ENCODE measurements at places on chromosomes 7 and 10.

DNA sequence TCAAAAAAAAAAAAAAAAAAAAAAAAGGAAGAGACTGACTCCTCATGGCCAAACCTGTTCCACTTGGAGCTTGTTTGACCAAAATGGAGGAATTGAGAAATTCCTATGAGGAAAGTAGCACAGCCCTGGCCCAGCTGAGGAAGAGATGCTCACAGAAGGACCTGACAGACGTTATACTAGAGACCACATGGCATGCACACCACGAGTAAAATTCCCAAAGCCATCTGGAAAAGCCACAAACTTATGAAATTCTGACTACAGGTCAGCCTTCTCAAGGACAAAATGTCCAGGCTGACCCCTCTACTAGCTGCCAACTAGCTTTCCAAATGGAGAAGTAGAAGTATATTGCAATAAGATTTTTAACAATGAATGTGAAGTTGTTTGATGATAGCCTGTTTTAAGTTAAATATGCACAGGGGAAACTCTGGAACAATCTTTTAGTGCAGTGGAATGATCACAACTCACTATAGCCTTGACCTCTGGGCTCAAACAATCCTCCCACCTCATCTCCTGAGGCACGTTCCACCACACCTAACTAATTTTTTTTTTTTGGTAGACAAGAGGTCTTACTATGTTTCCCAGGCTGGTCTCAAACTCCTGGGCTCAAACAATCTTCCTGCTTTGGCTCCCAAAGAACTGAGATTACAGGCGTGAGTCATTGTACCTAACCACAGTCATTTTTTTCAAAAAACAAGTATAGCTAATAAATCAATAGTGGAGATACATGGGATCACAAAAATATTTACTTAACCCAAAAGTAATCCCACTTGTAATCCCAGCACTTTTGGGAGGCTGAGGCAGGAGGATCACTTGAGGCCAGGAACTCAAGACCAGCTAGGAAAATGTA is 75.7 kb downstream of the AKR1D1 start:
- DNase-seq: no peak

DNA sequence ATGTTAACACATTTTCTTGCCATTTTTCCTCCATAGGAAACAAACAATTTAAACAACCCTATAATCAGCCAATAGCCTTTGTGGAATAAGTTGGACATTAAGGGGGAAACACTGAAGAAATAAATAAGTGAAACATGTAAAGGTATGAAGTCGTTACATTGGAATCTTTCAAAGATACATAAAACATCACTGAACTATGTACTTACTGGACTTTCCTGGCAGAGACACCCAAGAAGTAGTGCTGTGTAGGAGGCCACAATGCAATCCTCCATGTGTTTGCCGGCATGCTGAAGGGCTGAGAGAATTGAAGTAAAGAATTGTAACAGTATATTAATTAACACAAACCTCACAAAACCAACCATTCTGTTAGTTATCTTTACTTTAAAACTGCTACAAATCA is 76.5 kb upstream of the GRID1 start:
- no peak for DNase-seq

GRCh38 chr7:125099519-125099918 is 169.9 kb upstream of the POT1 start:
- DNase-seq: no peak

GRCh38 chr10:44284198-44285084 is 100.5 kb downstream of the CXCL12 start:
- no peak for DNase-seq

DNA sequence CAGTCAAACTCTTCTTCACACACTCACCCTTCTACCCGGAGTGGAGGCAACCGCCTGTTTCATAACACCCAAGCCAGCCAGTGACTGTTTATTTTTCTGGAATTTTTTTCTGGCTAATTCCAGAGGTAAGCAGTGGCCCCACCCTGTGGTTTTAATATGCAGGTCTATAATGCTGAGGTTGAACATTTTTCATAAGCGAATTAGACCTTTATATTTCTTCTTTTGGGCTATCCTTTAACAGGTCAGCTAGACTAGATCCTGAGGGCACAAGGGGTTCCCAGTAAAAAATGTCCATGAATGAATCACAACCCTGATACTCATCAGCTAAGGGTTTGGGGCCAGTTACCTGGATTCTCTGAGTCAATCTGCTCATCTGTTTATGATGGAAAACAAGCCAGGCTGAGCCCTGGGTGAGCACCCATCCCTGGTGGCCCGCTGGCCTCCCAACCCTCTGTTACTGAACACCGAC is 76.2 kb downstream of the GRB10 start:
- DNase-seq: no peak

GRCh38 chr10:120803972-120804371 is 47.2 kb upstream of the WDR11 start:
- DNase-seq: no peak

DNA sequence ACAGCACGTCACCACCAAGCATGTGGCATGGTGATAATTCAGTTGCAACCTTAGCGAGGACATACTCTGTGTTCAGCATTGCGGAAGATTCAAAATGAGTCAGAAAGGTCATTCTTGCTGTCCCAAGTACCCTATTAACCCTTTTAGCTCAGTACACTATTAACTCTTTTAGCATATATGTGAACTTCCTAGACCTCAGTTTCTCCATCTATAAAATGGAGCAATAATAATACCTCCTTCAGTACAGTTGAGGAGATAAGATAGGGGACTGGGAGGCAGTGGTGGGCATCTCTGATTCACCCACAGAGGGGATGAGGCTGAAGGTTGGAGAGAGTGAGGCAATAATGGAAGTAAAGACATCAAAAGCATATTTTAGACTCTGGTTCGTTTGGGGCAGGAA is 67.3 kb downstream of the XRCC2 start:
- DNase-seq: no peak

DNA sequence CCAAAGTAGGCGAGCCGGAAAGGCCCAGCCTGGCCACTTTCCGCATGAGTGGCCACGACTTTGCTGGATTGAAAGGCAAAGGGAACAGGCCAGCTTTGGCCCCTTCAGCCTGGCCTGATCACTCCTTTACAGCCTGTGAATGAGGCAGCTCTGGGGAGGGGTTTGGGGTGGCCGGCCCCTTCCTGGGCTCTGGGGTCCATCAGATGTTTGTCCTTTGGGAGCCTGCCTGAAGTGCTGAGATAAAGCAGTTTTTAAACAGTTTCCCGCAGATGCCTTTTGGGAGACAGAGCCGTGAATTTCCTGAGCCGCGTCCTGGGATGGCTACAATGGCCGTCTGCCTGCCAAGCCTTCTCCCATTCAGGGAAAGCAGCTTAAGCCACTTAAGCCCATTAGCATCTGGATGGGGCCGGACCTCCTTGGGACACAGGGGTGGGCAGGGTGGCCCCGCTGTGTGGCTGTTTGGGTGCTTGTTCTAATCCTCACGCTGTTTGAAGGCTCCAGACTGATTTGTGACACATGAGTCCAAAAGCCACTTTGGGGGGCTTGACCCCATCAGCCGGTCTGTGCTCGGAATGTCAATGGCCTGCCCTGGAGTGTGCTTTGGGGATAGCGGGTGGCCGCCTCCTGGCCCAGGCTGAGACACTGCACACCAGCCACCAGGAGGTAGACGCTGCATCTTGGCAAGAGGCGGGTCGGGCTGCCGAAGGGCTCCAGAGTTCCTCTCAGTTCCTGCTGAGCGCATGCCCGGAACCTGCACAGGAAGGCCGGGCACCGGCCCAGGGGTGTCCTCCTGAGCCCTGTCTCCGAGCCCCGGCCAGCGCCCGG is 38.9 kb downstream of the NKX6-2 start:
- no peak for DNase-seq

GRCh38 chr10:76463111-76463510 is 1031.7 kb downstream of the LRMDA start:
- no peak for DNase-seq

DNA sequence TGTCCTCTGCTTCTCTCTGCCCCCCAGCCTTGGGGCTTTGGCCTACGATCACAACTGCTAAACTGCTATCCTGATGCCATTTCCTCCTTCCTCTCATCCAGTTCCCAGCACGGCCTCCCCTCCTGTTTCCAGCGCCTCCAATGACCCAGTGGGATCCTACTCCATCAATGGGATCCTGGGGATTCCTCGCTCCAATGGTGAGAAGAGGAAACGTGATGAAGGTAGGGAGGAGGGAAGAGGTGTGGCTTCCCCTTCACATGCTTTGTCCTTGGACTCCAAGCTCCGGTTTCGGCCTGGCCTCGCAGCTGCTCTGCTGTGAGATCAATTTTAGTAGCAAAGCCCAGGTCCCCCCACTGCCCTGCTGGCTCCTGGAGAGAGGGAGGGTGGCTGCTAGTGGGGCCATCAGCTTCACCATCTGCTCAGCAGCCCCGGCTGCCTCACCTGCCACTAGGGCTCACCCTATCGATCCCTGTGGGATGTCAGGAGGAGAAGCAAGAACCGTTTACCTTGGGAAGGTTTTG is 35.8 kb downstream of the PAX2 start:
- DNase-seq: no peak

GRCh38 chr10:131065673-131066305 is 245.7 kb downstream of the TCERG1L start:
- DNase-seq: no peak

GRCh38 chr7:66728571-66728970 is 12.0 kb upstream of the RABGEF1 start:
- no peak for DNase-seq

DNA sequence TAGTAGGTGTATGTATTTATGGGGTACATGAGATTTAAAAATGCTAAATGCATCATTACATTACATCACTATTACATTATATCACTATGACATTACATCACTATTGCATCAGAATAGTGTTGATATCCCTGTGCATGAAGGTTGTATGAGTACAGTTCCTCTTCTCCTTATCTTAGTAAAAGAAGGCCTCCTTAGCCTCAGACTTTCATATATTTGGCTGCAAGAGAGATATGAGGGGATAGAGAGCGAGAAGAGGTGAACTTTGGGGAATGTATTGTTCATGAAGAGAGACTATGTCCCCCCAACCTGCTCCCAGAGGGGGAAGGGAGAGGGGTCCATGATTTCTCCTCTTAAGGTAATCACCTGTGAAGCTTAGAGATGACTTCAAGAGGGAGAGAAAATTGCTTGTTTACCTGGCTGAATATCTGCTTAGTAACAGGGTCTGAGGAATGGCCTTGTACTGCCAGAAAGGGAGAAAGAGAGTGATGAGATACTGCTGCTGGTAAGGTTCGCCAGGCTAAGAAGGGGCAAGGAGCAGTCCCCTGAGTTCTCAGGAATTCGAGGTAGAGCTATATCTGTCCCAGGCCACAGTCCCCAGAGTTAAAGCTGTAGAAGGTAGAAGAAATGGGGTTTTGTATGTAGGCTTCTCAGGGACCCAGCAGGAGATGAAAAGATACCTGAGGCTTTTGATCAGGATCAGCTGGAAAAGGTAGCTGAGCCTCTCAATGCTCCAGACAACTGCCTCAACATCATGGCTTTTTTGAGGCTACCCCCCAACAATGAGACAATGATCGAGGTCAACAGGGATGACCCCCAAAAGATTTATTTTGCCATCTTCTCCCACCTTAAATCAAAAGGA is 168.4 kb upstream of the WNT16 start:
- DNase-seq: no peak

- DNase-seq: no peak
Measured at GRCh38 chr7:23357190-23358093, 58.3 kb downstream of the MALSU1 start.

GRCh38 chr7:106501605-106502580 is 159.1 kb downstream of the CCDC71L start:
- no peak for DNase-seq

DNA sequence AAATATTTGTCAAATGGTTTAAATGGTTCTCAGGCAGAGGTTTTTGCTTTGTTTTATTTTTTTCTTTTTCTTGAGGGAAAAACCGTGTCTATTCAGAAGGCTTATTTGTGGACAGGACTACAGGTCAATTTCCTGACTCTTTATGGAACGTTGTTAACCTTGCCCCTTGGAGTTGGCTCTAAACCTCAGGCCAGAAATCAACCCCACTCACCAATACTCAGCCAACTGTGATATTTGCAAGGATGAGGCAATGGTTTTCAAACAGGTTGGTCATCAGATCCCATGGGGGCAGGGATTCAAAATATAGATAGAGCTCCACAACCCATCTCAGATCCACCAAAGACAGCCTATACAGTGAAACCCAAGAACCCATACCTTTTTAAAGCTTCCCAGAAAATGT is 10.2 kb downstream of the PDLIM1 start:
- DNase-seq: no peak

- DNase-seq: no peak
Measured at GRCh38 chr10:17872191-17873091, 63.3 kb downstream of the MRC1 start.

- DNase-seq: no peak
Measured at GRCh38 chr7:134396031-134396430, 62.9 kb downstream of the AKR1B1 start.

DNA sequence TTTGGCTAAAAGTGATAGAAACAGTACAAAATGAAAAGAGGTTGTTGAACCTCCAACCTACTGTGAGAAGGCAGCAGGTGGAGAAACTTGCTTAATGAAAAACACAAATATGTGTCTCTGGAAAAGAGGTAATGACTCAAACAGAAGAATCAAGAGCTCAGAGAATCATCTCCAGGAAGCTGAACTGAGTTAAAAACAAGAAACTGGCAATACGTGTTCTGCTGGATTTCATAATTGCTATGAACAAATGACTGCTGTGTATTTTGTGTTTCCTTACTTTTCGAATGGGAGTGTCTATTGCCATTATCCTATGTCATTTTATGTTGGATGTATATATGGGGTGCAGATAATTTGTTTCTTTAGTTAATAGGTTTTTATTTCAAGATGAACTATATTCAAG is 401.1 kb downstream of the DGKB start:
- no peak for DNase-seq

GRCh38 chr7:94228223-94228622 is 166.5 kb upstream of the COL1A2 start:
- DNase-seq: no peak

GRCh38 chr10:86749854-86750253 is 6.6 kb upstream of the BMPR1A start:
- no peak for DNase-seq

- DNase-seq: no peak
Measured at GRCh38 chr7:1062296-1063294, 18.2 kb downstream of the GPR146 start.

GRCh38 chr7:20257212-20257611 is 40.0 kb upstream of the MACC1 start:
- DNase-seq: no peak

DNA sequence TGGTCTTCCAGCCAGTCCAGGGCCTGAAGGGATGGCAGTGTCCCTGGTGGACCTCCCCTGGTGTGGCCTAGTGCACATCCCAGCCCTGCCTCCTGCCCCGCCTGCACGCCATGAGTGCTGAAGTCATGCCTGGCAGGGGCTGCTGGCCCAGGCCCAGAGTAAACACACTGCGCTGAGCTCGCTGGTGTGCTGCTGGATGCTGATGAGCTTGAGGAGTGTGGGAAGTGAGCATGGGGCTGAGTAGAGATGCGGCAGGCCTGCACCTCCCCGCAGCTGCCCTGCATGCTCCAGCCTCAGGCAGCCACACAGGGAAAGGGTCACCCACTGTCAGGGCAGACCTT is 43.2 kb downstream of the HTRA1 start:
- peak; percentile 89 for DNase-seq

DNA sequence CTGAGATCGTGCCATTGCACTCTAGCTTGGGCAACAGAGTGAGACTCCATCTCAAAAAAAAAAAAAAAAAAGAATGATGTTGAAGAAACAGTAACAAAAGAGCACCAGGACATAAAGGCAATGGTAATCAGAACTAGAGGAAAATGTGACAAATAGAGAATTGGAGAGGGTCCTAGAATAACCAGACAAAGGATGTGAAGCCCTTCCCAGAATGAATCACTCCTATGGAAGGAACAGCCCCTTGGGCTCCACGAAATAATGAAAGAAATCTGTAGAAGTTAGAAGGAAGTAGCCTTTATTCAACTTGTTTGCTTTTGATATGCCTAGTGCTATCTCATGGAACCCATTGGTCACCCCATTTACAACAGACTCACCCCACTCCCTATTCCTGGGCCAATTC is 169.2 kb downstream of the SUGCT start:
- peak; percentile 81 for DNase-seq

Data from stromal cell of bone marrow (primary cell).